ENCODE measurements at places on chromosomes 2 and 18.

GRCh38 chr2:139916822-139917221 lies 1136.6 kb upstream of the NXPH2 start:
- DNase-seq = no peak

DNA sequence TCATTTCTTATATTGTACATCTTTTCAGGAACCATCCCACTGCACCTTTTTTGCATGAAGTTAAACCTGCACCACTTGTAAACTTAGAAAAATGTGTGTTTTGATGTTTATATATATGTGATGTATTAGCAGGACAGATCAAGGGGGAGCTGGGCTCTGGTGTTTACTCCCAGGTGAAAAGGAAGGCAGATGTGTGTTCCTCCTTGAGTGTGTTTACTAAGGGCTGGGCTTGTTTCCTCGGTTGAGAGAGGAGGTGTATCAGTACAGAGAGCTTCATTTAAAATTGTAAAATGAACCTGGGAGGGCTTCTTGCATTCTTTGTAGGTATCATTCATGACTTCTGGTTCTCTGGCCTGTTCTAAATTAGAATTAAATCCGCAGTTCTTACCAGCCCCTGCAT lies 14.8 kb downstream of the LPIN1 start:
- DNase-seq = no peak

- no peak for DNase-seq
Observed at GRCh38 chr2:46135958-46136357, 161.2 kb upstream of the EPAS1 start.

GRCh38 chr18:61749031-61749430 lies 143.8 kb downstream of the RNF152 start:
- no peak for DNase-seq

GRCh38 chr2:149645391-149645790 lies 57.8 kb upstream of the MMADHC start:
- DNase-seq = peak; percentile 53

DNA sequence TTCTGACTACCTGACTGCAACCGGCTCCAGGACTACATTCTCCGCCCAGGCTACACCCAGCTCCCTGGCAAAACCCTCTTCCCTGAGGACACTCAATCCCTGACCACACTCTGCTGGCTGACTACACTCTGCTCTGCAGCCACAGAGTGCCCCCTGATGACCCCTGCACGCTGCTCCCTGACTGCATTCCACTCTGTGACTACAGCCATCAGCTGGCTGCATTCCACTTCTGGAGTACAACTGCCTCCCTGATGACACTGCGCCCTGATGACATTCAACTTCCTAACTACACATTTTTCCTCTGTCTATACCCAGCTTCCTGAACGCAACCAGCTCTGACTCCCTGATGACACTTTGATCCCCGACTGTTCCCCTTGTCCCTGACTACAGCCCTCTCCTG lies 71.3 kb upstream of the NRXN1 start:
- DNase-seq = peak; percentile 34

DNA sequence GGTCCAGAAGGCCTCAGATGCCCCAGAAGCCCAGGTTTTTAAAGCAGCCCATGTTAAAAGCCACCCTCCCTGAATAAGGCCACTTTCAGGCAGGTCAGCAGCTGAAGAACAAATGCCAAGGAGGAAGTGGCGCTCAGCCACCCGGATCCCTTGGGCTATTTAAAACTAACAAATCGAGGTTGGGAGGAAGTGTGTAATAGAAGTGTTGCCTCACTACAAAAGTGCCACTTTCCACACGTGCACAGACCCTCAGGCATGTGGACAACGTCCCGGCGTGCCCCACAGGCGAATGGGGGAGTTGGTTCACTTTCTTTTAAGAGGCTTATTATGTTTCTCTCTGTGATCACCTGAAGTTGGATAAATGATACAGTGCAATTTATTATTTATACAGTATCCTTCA lies 173.8 kb upstream of the SALL3 start:
- DNase-seq = no peak

DNA sequence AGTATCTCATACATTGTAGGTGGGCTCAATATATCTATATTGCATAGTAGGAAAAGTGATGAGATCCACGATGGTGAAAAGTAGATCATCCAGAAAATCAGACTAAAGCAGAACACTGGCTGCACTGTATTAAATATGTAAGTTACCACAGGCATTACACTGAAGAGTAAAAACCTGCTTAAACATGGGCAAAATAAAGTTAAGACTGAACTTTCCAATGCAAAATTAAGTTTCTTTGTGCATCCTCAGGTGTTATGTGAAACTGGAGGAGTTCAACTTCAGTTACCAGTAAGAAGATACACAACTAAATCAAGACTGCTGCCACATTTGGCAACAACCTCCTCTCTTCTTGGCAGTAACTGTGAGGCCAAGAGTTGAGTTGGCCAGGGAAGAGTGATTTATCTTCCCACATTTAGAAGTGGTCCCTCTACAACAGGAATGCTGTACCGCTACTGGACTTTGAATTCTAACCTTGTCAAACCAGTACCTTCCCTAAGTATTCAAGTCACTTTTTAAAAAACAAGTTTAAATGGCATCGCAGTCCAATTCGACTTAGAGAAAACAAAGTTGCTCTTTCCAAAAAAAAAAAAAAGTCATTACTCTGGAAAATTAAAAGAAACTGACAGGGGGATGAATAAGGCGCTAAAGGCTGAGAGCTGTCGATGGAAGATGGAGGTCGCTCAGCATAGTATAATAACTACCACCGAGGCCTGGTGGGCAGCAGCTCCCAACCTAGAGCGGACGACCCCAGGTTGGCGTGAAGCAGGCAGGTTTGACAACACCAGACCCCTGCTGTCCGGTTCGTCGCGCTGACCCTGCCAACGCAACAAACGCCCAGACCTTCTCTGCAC lies 1.1 kb downstream of the MAP4K3 start:
- no peak for DNase-seq

DNA sequence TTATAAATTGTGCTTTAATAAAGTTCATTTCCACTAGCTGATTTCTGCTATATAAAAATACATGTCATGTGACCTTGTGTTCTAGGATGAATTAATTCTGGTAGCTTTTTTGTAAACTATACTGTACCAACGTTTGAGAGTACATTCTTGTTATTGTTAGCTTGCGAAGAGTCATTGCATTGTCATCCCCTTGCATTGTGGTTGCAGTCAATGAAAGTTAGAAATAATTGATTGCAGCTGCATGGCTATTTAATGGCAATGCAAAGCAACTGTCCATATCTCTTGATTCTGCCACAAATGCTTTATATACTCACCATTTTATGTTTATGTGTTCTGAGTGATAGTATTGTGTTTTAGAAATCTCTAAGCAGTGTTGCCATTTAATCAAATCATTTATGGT lies 91.6 kb downstream of the ZNF407 start:
- no peak for DNase-seq

GRCh38 chr2:41900101-41900577 lies 147.7 kb upstream of the PKDCC start:
- DNase-seq = no peak

DNA sequence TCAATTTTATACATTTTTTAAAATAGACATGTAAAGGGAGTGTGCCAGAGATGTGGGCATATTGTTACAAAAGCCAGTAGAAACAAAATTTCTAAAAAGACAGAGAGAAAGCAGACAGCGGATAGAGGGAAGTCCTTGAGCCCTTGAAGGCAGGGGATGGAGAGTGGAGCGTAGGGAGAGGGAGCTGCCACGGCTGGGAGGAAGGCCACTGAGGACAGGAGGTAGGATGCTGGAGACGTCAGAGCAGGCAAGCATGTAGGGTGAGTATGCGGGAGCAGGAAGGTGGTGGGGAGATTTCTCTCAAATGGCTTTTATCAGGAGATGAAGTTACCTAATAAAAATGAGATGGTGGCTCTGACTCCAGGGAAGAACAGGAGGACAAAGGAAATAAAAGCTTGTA lies 24.0 kb upstream of the NCL start:
- DNase-seq = no peak
